Amniotic stem cell (primary cell): ENCODE measurements at places on chromosomes 16 and 17.

- no peak for DNase-seq
Observed at GRCh38 chr16:85639529-85640253, 26.6 kb downstream of the GSE1 start.

- no peak for DNase-seq
Observed at GRCh38 chr16:4019371-4019791, 96.9 kb downstream of the ADCY9 start.

- no peak for DNase-seq
Observed at GRCh38 chr17:5078106-5079028, at the start of gene ZFP3. TSS of gene ZFP3 (plus strand) at chr17:5078467. CDS start at chr17:5091505, 13,038 bp downstream.

GRCh38 chr16:67959536-67960329 is 8.7 kb downstream of the SLC12A4 start:
- DNase-seq, result peak; percentile 30

DNA sequence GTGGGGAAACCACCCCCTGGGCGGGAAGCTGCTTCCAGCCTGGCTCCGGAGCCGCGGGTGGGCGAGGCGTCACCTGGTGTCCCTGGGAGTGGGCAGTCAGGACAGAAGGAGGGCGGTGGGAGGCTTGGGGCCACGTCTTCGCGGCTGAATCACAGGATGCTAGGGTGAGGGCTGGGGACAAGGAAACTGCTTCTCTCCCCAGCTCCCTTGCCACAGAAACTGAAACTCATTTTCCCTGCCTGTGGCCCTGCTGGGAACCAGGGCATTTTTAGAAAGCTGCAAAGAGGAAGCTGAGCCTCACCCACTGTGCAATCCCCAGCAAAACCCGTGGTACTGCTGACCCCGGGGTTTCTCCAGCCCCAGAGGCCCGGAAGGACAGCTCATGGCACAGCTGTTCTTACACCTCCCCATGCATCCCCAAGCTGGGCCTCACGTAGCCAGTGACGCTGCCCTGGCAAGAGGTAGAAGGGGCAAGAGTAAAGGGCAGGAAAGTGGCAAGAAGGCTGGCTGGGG is 8.2 kb downstream of the RHBDF2 start:
- DNase-seq, result peak; percentile 35
